ENCODE measurements at places on chromosomes 1 and 21.

GRCh38 chr1:115400891-115401290 is 62.8 kb upstream of the NGF start:
- no peak for DNase-seq

GRCh38 chr1:90396917-90397316 is 320.2 kb downstream of the BARHL2 start:
- DNase-seq = no peak

- peak; percentile 80 for DNase-seq
Observed at GRCh38 chr21:36630485-36631206, 68.3 kb upstream of the SIM2 start.

DNA sequence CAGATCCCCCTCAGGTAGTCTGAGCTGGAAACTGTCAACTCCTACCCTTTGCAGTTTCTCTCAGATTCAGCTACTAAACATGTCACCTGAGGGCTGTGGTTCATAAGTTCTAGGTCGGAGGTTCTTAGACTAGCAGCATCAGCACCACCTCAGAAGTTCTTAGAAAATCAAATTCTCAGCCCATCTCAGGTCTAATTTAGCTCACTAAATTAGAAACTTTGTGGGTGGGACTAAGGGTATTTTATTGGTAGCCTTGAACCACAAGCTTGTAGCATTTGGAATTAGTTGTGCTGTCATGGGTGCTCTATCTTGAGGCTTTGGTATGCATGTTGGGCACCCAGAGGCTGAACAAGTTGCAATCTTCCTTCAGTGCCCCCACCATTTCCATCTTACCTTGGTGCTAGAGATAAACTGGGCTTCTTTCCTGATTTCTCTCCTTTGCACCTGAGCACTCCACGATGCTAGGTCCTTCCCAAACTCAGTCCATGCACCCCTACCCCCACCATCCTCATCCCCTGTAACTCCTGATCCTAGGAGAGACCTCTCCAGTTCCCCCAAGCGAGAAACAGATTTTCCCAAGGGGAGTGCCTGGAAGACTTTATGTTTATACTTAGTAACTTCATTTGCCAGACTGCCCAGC is 54.2 kb downstream of the S1PR1 start:
- peak; percentile 49 for DNase-seq

GRCh38 chr1:172241540-172241939 is 178.9 kb upstream of the C1orf105 start:
- DNase-seq = no peak

DNA sequence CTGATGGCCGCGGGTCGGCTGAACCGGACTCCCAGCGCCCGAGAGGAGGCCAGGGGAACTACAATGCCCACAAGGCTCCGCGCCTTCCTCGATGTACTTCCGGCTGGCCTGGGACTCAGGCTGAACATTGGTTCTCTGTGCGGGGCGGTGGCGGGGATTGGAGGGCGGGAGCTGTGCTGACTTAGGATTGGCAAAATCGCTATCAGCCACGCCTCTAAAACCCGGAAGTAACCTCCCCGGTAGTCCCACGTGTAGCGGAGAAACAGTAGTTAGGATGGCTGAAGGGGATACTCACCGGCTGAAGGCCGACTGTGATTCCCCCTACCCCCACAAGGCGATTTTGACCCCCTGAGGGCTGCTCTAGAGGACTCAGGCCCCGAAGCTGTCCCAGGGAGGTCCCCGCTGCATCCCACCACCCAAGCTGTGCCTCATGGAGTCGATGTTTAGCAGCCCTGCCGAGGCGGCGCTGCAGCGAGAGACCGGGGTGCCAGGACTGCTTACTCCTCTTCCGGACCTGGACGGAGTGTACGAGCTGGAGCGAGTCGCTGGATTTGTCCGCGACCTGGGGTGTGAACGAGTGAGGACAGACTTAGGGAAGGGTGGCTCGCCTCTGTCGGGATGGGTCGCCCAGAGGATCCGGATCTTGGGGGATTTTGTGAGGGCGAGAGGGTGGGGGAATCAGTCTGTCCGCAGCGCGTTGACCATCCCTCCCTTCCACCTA is at the start of gene DPH2:
TSS of gene DPH2 (plus strand) at position 265 of the 721 bp plus-strand sequence. CDS start at position 431, 166 bp downstream.
- peak; percentile 98 for DNase-seq

DNA sequence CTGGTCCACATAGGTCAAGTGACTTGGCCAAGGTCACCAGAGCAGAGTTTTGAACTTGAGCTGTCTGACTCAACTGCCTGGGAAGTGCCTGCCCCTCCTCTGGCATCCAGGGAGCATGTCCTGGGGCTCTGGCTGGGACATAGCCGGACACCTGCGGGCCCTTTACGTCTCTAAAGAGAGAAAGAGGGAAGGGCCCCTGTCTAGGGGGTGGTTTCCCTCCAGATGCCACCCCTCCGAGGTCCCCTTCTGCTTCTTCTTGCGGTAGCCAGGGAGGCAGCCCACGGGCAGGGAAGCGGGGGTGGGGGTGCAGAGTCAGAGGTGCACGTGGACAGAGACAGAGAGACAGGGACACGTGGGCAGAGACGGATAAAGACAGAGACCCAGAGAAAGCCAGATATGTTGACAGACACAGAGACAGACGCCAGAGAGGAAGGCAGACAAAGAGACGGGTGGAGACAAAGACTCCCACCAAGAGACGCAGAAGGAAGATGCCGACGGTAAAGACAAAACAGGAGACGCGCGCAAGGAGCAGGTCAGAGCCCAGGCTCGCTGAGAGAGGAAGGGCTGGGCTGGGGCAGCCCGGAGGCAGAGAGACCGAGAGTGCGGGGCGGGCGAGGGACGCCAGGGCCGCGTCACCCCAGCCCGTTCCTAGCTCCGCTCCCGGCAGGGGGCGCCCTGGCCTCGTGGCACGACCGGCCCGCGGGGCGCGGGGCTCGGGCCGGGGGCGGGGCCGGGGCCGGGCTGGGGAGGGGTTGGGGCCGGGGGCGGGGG is 458 bp upstream of the ALPL start:
- peak; percentile 86 for DNase-seq

DNA sequence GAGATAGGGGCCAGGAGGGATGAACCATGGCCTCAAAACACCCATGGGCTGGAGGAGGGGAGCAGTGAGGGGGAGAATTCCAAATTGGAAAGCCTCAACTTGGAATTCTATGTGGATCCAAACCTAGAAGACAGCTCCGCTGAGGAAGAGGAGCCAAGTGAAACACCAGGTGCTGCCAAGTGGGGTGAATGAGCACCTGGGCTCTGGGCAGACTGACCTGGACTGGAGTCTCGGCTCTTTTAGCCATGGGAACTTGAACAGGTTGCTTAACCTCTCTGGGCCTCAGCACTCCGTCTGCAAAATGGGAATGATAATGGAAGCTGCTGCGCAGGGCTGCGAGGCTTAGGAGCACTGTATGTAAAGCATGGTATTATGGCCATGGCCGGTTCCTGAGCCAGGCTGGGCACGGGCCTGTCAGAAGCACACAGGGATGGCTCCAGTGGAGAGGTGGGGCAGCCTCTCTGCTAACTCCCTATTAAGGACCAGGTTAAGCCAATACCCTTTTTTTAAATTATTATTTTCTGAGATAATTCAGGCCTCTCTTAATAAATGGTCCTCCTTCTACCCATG is 81.5 kb downstream of the SYT2 start:
- DNase-seq = no peak

GRCh38 chr1:182397653-182398393 is 2.6 kb downstream of the TEDDM1 start:
- DNase-seq = no peak

DNA sequence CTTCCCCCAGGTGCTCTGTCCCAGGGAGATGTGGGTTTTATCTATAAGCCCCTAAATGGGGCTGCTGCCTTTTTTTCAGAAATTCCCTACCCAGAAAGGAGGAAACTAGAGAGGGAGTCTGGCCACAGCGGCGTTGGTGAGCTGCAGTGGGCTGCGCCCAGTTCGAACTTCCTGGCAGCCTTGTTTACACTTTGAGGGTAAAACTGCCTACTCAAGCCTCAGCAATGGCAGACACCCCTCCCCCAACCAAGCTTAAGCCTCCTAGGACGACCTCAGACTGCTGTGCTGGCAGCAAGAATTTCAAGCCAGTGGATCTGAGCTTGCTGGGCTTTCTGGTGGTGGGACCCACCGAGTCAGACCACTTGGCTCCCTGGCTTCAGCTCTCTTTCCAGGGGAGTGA is 46.2 kb upstream of the PAPPA2 start:
- DNase-seq = no peak

DNA sequence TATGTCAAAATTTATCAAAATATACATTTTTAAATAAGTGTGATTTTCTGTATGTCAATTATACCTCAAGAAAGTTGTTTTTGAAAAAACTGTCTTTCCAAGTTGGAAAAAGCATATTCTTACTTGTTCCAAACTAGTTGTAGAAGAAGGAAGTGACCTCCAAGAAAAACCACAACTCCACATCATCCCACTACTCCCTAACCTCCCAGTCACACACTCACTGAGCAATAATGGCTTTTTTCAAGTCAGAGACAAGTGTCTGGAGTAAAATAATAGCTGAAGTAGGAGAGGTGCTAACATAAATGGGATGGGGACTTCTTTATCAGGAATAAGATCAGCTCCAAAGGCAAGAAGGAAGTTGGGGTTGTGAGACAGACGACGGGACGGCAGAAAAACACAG is 13.4 kb downstream of the EPRS1 start:
- DNase-seq = no peak

- no peak for DNase-seq
Observed at GRCh38 chr1:108512239-108513043, 47.5 kb upstream of the EEIG2 start.

GRCh38 chr1:8055973-8056372 is 29.9 kb upstream of the ERRFI1 start:
- DNase-seq = no peak

GRCh38 chr1:226473325-226473724 is 65.4 kb upstream of the PARP1 start:
- no peak for DNase-seq

- DNase-seq = no peak
Observed at GRCh38 chr1:60848583-60849188, 233.7 kb upstream of the NFIA start.

DNA sequence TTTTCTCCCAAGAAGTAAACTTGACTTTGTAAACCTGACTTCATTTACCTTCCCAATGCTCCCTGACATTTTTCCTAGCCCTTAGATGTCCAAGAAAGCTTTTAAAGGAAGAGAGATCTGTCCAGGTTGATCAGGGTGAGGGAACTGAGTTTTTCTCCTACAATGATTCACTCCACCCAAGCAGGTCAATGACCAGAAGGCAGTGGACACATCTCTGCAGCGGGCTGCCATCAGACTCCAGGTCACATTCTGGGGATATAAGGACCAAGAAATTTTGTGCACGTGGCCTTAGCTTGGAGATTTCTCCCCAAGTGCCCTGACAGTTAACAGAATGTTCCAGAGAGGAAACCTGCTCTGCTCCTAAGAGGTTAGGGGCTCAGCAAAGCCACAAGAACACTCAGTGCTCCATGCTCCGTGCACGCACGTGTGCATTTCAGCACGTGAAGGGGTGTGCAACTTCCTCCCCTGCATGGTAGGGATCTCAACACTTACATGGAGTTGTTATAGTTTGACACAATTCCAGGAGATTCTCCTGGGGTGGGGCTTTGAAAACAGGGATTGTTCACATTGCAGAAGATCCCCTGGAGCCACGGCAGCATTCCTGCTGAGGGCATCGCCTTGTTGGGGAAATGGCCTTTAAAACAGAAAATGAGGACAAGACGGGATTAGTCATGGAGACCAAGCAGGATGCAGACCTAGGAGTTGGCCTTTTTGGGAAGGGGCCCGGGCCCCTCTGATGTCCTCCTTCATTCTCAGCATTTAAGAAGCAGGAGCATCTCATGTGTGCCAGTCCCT is 9.8 kb downstream of the ABCA4 start:
- no peak for DNase-seq

DNA sequence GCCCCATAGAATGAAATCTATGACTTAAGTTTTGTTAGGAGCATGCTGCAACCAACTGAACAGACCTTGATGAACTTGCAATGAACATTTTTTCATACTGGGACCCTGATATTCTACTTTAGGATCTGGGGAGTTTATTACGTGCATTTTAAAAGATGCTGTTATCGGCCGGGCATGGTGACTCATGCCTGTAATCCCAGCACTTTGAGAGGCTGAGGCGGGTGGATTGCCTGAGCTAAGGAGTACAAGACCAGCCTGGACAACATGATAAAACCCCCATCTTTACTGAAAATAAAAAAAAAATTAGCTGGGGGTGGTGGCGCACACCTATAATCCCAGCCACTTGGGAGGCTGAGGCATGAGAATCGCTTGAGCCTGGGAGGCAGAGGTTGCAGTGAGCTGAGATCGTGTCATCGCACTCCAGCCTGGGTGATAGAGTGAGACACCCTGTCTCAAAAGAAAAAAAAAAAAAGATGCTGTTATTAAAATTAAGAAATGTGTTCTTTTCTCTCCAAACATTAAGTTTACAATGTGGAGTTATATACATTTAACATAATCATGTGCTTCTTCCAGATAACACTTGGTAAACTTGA is 7.1 kb downstream of the MPZL1 start:
- DNase-seq = no peak

DNA sequence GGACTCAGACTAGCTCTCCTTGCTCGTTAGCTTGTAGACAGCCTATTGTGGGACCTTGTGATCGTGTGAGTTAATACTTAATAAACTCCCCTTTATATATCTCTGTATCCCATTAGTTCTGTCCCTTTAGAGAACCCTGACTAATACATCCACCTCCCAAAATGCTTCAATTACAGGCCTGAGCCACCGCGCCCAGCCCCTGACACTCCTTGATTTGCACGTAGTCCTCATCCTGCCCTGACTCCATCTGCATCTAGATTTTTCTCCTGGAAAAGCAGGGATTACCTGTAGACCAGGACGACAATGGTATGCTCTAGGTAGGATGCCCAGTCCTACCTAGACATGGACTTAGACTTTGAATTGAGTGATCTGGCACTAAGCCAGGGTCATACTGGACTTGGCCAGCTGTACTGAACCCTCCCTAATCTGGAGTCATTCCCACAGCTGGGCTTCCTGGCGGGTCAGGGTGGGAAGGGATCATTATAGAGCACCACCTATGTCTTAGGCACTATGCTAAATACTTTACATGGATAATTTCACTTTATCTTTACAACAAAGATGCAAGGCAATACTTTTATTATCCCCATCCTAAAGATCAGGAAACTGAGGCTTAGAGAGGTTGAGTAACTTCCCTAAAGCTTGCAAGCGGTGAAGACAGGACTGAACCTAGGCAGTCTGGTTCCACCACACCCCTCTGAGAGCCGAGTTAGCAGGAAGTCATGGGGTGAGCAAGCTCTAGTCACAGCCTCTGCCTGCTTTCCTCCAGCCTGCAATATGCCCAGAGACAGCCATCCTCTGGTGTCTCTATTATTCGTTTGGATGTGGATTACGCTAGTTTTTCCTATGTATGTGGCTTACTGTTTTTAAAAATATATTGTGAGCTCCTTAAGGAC is 89.4 kb downstream of the DTL start:
- DNase-seq = peak; percentile 11

- no peak for DNase-seq
Observed at GRCh38 chr1:91783423-91784170, 102.4 kb downstream of the TGFBR3 start.

Data from activated CD4-positive, alpha-beta T cell treated with anti-CD3 and anti-CD28 coated beads for 36 hours (primary cell).